ENCODE measurements at places on chromosomes 3 and 15.
A peak's percentile ranks its signal among the peaks of the same experiment; 100 is the strongest.

DNA sequence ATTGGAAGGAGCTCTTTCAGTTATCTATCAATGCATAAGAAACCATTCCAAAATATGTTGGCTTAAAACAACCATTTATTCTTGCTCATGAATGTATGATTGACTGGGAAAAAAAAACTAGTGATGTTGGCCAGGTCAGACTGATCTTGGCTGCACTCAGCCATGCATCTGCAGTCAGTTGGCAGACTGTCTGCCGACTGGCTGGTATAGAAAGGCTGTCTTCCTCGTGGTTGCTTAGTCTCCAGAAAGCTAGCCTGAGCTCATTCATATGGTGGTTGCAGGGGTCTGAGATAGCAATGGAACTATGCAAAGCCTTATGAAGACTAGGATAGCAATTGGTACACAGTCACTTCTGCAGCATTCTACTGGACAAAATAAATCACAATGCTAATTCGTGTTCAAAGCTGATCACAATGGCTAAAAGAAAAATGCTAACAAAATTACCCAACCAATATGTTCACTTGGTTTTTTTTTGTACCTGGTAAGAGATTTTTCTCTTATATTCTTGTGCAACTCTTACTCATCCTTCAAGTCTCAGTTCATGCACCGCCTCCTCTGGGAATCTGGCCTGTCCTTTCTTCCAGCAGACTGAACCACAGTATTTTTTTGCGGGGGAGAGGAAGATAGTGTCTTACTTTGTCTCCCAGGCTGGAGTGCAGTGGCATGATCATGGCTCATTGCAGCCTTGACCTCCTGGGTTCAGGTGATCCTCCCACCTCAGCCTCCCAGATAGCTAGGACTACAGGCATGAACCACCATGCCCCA, 126.8 kb downstream of the KCNAB1 start:
- DNase-seq: no peak

GRCh38 chr3:312160-312733, 115.7 kb downstream of the CHL1 start:
- peak; percentile 55 for DNase-seq

- no peak for DNase-seq
These were observed 42.4 kb upstream of the SLC41A3 start for GRCh38 chr3:126126286-126126685.

GRCh38 chr3:56342475-56342874, 125.8 kb downstream of the ERC2 start:
- DNase-seq: no peak

GRCh38 chr3:66778777-66779176, 219.3 kb upstream of the KBTBD8 start:
- DNase-seq: no peak

GRCh38 chr3:184308744-184309143, 5.7 kb upstream of the EIF4G1 start:
- DNase-seq: no peak

DNA sequence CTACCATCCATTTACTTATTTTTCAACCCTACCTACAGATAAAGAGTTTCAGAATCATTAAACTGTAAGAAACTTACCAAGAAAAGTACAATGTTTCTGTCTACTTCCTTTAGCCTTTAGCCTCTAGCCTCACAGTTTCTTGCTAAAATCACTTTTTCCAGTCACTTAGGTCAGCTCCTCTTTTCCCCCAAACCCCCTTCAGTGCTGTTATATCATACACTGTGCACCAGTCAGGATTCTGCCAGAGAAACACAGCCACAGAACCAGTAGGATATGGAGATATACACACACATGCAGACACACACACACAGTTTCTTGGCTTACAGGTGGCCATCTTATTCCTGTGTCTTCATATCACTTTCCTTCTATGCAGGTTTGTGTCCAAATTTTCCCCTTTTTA, 139.9 kb upstream of the LIPC start:
- no peak for DNase-seq

DNA sequence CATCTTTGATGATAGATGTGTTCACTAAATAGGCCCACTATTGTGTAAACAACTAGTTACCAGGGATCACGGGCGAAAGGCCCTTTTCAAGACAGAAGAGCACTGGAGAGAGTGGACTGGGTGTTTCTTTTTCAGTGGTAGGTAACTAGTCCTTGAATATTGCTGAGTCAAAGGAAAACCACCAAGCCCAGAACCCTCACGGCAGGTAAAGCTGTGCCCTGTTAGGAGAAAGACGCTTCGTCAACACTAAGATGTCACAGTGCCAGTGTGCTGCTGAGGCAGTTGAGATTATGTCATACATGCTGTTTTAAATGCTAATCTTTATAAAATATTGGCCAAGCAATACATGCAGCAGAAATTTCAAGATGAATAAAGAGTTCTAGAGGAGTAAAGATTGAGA, 578.6 kb downstream of the PYDC2 start:
- no peak for DNase-seq

DNA sequence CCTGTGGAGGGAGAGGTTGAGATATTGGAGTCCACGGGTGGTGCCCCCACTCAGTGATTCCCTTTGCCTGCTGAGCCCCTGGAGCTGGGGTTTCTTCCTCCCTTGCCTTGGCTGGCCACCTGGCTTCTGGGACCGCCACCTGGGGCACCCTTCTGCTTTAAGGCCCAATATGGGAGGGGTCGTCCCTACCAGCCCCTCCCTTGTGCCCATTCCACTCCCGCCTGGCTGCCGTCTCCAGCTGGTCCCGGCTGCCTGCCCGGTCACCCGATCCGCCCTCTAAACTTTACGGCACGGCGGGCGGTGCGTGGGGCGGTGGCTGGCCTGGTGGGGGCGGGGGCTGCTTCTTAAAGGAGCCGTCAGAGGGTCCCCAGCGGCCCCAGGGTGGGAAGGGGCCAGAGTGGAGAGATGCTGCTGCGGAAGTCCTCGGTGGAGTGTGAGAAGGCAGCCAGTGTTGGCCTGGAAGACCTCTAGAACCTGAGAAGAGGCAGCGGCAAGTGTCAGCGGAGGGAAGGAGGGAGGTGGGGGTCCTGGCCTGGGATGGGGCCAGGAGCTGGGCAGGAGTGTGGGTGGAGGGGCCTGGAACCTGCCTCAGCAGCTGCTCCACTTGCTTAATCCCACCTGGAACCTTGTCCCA, 1.6 kb upstream of the SEMA3B start:
- no peak for DNase-seq

DNA sequence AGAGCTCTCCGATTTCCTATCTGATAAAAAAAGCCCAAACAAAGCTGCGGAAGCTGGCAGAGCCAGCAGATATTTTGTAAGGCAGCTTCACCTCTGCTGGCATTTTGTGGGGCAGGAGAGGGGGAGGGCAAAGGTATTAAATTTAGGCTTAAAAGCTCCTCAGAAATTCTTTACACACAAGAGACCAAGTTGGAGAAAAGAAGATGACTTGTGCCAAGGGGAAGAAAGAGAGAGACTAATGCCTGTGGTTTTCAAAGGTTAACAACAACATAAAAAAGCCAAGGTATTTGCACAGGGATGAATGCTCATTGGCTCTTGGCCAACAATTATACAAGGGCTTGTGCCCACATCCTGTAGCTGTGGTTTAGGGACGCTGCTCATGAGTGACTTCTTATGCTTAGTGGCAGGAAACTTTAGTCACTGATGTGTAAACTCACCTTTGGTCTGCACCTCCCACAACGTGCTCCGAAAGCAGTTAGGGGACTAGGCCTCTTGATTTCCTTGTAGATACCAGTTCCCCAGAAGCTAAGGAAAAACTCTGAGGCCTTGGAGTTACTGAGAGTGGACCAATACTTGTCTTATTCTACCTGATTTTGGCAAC, 152.9 kb downstream of the TPRG1 start:
- peak; percentile 81 for DNase-seq

- no peak for DNase-seq
These were observed 666.7 kb upstream of the CADM2 start for GRCh38 chr3:84292128-84292527.

GRCh38 chr3:83934192-83935021, 1024.4 kb upstream of the CADM2 start:
- DNase-seq: no peak

DNA sequence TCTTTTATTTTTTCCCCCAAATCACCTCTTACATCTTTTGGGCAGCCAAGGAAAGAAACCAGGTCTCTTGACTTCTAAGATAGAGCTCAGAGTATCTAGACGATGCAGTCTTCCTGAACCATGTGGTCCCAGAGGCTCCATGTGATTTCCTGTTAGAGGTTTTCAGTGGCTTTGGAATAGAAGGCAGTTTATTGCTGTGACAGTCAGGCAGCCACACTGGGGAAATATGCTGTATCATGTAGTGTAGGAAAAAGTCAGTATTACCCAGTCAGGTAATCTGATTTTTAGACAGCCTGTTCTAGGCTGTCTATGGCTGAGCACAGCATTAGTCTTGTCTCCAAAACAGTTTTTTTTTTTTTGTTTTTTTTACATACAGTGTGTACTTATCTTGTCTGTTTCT, 294.3 kb downstream of the THSD4 start:
- DNase-seq: no peak

DNA sequence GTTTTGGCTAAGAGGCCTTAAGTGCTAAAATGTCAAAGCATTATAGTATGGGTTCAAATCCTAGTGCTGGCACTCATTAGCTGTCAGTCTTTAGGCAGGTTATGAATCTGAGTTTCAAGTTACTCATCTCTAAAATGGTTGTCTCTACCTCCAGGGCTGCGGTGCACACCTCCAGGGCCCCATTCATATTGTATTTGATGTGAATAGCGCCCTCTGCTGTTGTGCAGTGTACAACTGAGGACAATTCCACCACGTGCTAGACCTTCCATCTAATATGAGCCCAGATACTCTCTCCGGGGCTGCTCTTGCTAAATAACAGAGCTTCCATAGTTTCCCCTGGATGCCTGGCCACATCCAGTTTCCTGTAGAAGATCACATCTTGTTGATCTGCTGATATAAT, 54.3 kb downstream of the OXNAD1 start:
- no peak for DNase-seq

GRCh38 chr3:153785901-153786300, 335.3 kb upstream of the ARHGEF26 start:
- DNase-seq: no peak

GRCh38 chr15:96267463-96267862, 63.0 kb upstream of the NR2F2 start:
- DNase-seq: no peak

DNA sequence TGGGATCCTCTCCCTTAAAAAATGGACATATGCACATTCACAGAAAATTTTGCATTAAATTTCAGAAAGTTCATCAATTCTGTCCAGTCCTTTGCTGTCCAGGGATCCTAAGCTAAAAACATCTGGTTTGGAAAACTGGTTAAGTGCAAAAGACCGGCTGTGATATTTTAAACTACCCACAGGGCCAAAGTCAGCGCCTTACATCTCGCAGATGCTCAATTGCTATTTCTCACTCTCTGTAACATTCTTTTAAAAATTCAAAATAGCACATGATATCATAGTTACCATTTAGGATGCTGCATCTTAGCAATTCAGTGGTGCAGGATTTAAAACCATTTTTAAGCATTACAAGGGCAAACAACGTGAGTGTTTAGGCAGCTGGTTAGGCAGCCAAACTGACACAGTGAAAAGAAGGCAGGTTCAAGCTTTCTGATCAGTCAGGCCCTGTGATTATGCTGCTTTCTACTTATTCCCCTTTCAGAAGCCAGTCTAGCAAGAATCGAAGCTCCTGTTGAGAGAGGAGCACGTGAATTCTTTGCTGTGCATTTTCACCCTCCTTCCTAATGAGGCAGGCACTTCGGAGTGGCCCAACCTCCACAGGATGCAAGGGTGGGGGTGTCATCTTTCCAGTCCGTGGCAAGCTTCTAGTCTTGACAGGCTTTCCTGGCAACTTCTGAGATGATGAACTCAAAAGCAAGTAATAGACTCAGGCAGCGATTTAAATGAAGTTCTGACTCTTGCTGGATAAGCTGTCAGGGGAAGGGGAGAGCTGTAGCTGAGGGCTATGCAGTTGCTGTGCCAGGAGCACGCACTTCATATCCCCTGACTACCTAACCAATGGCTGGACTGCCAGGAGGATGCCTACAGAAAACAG, 8.8 kb downstream of the PRICKLE2 start:
- no peak for DNase-seq

- no peak for DNase-seq
These were observed 150.8 kb upstream of the BHLHE40 start for GRCh38 chr3:4828279-4829030.

DNA sequence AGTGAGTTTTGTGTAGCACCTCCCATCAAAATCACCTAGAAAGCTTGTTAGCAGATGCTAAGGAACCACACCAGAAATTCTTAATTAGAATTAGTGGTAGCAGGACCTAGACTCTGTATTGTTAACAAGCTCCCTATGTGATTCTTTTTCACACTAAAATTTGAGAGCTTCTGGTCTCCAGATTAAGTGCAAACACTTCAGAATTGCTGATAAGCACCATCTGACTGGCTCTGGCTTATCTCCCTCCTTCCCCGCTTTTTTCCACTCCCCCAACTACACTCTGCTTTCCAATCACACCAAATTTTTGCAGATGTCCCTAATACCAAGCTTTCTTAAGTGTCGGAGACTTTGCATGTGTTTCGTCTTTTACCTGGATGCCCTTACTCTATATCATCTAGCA, 410.1 kb upstream of the DPH6 start:
- DNase-seq: no peak

GRCh38 chr3:64023861-64024223, 548 bp upstream of the PSMD6 start:
- DNase-seq: no peak

All from NCI-H2081 treated with DMSO at 0.1 percent for 48 hours (cell line).